ENCODE measurements at places on chromosomes 5 and 9.

DNA sequence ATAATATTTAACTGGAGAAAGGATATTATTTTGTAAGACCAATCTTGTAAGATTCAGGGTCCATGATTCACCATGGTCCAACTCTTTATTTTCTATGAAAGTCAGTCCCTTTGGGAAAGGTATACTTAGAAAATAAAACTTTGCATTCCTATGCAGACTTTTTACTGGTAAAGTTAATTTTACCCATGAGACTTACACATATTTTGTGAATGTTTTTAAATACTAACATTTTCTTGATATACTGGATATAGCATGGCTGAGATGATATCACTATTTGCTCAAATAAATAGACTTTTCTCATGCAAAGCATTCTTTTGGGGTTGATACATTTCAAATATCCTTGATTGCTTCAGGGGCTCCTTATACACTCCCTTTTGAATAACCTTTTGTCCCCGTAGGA lies 512.1 kb downstream of the MAN2A1 start:
- no peak for DNase-seq

- DNase-seq = no peak
Observed at GRCh38 chr9:34218446-34218845, 39.6 kb downstream of the UBAP1 start.

- no peak for DNase-seq
Observed at GRCh38 chr5:8349855-8350254, 480.9 kb downstream of the MTRR start.

GRCh38 chr5:158393457-158393856 lies 534.5 kb upstream of the CLINT1 start:
- DNase-seq = no peak

DNA sequence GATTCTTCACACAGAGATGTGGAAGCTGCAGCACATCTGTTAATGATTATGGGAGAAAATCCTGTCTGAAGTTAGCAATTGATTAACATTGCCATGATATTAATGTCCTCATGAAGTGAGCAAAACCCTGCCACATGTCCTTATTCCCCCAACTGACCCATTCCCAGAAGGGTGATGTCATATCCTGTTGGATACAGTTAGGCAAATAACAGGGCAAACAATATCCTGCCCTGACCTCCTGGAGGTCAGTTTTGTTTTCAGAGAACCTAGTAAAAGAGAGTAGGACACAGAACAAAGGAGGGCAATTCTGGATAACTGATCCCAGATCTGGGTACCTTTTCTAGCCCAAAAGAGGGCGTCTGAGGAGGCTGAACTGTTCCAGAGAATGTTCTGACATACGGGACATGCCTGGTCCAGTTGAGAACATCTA lies 11.0 kb downstream of the ABLIM3 start:
- no peak for DNase-seq

DNA sequence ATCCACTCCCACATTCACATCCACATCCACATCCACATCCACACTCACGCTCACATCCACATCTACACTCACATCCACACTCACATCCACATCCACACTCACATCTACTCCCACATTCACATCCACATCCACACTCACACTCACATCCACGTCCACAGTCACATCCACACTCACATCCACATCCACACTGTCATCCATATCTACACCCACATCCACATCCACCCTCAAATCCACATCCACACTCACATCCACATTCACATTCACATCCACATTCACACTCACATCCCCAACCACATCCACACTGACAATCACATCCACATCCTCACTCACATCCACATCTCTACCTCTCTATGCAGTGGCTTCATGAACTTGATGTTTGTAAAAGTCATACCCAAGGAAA lies 190.5 kb downstream of the IRX1 start:
- DNase-seq = no peak

- DNase-seq = no peak
Observed at GRCh38 chr9:75047506-75047905, 19.4 kb upstream of the CARNMT1 start.

DNA sequence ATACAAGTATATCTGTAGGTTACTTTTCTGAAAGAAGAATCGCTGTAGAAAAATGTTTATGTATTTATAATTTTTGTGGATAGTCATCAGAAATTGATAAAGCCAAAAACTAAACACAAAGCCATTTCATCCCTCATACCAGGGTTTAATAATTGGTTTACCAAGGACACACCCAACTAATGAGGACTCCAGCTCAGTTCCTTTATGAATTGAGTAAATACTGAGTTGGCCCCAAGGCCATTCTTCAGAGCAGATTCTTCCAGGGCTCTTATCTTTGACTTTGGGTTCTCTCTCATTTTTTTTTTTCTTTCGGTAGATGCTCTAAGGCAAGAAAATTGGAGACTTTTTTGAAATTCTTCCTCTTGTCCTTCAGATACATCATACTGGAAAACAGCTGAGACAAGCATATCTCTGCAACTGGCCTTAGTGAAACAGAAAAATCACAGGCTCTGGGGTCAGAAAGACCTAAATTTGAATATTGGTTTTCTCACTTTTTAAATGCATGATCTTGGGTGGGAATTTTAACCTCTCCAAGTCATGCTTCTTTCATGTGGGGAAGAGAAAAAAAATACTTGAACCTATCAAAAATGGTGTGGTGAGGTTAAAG lies 401.8 kb downstream of the ARHGEF28 start:
- DNase-seq = no peak

- no peak for DNase-seq
Observed at GRCh38 chr9:76595645-76596044, 136.7 kb downstream of the GCNT1 start.

- DNase-seq = no peak
Observed at GRCh38 chr9:133342570-133342969, 5.4 kb downstream of the MED22 start.

DNA sequence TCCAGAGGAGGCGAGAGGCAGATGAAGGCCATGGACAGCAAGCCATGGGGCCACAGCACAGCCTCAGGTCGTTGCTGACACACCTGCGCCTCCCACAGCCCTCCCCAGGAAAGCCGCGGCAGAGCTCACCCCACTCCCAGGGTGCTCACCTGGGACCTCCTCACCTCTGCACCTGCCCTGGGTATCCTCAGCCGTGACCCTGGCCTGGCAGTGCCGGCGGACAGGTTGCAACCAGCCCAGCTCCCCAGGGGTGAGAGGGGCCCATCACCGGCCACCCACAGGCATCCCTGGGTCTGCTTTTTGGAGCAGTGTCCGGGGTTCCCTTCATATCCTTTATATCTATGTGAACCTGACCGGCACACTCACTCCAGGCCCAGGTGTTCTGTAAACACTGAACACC lies 30.4 kb upstream of the FCN1 start:
- no peak for DNase-seq

DNA sequence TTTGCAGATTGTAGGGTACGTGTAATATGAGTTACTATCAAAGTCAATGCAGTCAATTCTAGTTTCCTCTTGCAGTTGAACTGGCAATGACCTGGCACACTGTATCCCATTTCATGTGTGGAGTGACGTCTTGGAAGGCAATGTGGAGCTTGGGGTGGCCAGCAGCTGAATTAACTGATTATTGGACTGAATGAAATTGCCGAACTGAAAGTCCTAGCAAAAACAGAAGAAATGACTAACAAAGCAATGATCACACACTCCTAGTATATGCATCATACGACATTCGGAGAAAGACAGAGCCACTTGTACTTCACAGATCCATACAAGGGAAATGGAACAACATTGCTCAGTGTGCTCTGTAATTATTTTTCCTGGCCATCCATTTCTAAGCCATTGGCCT lies 259.1 kb upstream of the DAPK1 start:
- no peak for DNase-seq

Data from hematopoietic multipotent progenitor cell treated with erythropoietin and hydrocortisone succinate and interleukin-3 and kit ligand, for 15 days (in vitro differentiated cells).